ENCODE measurements at places on chromosomes 2 and 18. TPM values are rescaled to one million over a fixed set of nuclear protein-coding genes. Genes with fewer than 3 reads are reported as not detected.

The ADGRF3 gene
- total RNA-seq, result 0.15 TPM

The RESP18 gene
- not detected for total RNA-seq

The C2orf78 gene
- not detected for total RNA-seq

The PCARE gene
- not detected for total RNA-seq

The FOXI3 gene
- 0.06 TPM for total RNA-seq

The SLC9A2 gene
- 2.9 TPM for total RNA-seq

The TMEM169 gene
- 0.37 TPM for total RNA-seq

The GALNT3 gene
- not detected for total RNA-seq

The RETREG2 gene
- 82.5 TPM for total RNA-seq

The DTYMK gene
- 133 TPM for total RNA-seq

The IL1B gene
- 0.07 TPM for total RNA-seq

The INPP5D gene
- 0.53 TPM for total RNA-seq

The GALR1 gene
- total RNA-seq, result not detected

The TSPYL6 gene
- total RNA-seq, result not detected

The MROH2A gene
- total RNA-seq, result 0.23 TPM

The CYP27A1 gene
- 0.13 TPM for total RNA-seq

The OSBPL1A gene
- total RNA-seq, result 20.4 TPM

The IHH gene
- total RNA-seq, result 0.74 TPM

The SPATA3 gene
- total RNA-seq, result not detected

The TXNDC2 gene
- 0.06 TPM for total RNA-seq

The GAREM2 gene
- 7.4 TPM for total RNA-seq

The FARSB gene
- total RNA-seq, result 41.8 TPM

The GKN2 gene
- 2.4 TPM for total RNA-seq

The MPV17 gene
- 84.4 TPM for total RNA-seq

The ABCG5 gene
- not detected for total RNA-seq

The PLB1 gene
- total RNA-seq, result 1.9 TPM

The IL36RN gene
- 0.02 TPM for total RNA-seq

The KIF5C gene
- total RNA-seq, result 0.28 TPM

The GLI2 gene
- total RNA-seq, result 16.8 TPM

The LBX2 gene
- total RNA-seq, result 3.2 TPM

The BOLL gene
- not detected for total RNA-seq

The CNGA3 gene
- 0.02 TPM for total RNA-seq

The TBR1 gene
- 0.05 TPM for total RNA-seq

The ABCG8 gene
- not detected for total RNA-seq

The RNF125 gene
- total RNA-seq, result 0.26 TPM

The OBSL1 gene
- 18.7 TPM for total RNA-seq

The VAMP5 gene
- total RNA-seq, result 0.16 TPM

The PPIG gene
- total RNA-seq, result 29.7 TPM

The REG3G gene
- total RNA-seq, result not detected

The ARHGAP25 gene
- total RNA-seq, result 0.22 TPM

The GAREM1 gene
- total RNA-seq, result 5.6 TPM

The CNTNAP5 gene
- not detected for total RNA-seq

The TRMT61B gene
- 16.1 TPM for total RNA-seq

The NT5C1B gene
- total RNA-seq, result not detected

The FAM136A gene
- total RNA-seq, result 93.2 TPM

The ZC3H8 gene
- 12.1 TPM for total RNA-seq
